Activated naive CD4-positive, alpha-beta T cell treated with anti-CD3 and anti-CD28 coated beads, Interleukin-2, amount 50 U/mL, for 16 hours (primary cell): ENCODE measurements at places on chromosomes 5 and 9.

- DNase-seq: no peak
These were observed 1.8 kb downstream of the NTMT1 start for GRCh38 chr9:129627556-129628440.

DNA sequence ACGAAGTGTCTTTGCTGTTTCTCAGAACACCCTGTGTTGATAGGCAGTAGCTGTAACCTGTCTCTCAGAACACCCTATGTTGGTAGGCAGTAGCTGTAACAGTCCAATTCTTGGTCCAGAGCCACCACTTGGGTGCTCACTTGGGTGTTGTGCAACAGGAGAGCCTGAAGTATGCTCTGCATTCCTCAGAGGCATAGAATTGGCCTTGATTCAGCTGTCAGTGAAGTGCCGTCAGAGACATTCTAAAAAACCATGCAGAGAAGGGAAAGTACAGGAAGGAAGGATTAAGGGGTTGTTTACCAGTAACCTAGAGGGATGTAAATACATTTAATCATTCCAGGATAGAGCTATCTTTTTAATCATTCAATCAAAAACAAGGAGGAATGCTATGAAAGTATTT is 231.2 kb downstream of the ARRDC3 start:
- no peak for DNase-seq

GRCh38 chr9:126700903-126701812 is 87.4 kb downstream of the LMX1B start:
- no peak for DNase-seq

GRCh38 chr9:133286523-133286922 is 11.5 kb upstream of the ABO start:
- DNase-seq: no peak

- no peak for DNase-seq
These were observed 496.8 kb downstream of the MAT2B start for GRCh38 chr5:164002214-164002613.

- DNase-seq: no peak
These were observed 338.1 kb upstream of the ATP10B start for GRCh38 chr5:161190086-161190485.

GRCh38 chr5:73483676-73484075 is 14.6 kb upstream of the BTF3 start:
- DNase-seq: no peak

GRCh38 chr5:73265641-73266040 is 92.6 kb downstream of the TMEM174 start:
- DNase-seq: no peak

GRCh38 chr9:131722255-131722654 is 17.6 kb downstream of the RAPGEF1 start:
- DNase-seq: no peak

- DNase-seq: no peak
These were observed 76.5 kb downstream of the C9orf152 start for GRCh38 chr9:110131499-110131898.

DNA sequence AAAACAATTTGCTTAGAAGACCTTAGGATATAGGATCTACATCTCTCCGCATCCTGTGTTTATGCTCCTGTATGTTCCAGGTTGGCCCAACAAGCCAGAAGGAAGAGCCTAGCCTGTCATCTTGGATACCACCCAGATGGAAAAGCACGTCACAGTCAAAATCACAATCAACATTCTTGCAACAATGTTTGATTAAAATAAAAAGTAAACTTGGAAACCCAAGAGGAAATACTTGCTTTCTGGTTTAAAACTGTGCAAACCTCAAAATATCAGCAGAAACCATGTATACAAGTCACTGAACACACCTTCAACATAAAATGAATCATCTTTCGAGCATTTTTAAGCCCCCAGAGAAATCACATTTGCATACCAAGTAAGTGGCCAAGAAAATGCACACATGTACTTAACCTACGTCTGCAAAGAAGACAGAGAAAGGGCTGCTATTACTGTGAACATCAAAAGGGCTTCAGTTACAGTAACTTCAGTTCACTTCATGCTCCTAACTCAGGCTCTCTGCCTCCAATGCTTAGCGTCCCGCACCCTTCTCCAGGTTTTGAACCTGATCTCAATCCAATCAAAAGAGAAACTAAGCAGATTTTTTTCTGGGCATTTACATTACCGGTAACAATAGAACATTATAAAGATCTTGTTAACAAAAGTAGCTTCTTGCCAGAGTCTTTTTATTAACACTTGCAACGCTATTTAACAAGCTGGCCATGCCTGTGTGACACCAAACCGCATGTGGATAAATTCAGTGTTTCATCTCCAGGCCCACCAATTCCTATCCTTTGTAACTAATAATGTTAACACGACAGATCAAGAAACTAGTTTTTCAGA is 1.3 kb downstream of the ENC1 start:
- no peak for DNase-seq

GRCh38 chr9:18608371-18608770 is 134.4 kb downstream of the ADAMTSL1 start:
- no peak for DNase-seq

- peak; percentile 89 for DNase-seq
These were observed at the start of gene DCAF10 for GRCh38 chr9:37800631-37801286. DCAF10 (plus strand) TSS chr9:37800797; CDS start chr9:37800867, 70 bp downstream.

- DNase-seq: no peak
These were observed 500.4 kb downstream of the IRX1 start for GRCh38 chr5:4095918-4096630.

DNA sequence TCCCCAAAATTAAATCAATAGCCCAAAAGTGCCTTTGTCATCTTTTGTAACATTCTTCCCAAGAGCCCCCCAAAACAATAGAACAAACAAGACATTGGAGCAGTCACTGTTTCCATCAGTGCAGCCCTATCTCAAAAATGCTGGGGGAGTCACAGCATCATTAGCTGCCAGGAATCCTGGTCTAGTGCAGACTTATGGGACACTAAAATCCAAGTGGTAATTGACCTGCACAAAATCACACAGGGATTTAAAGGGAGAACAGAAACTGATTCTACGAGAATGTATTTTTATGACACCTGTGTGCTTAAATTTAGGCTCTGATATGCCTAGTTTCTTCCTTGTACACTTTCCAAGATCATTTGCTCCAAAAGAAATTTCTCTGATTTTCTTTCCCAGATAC is 172.9 kb downstream of the GLIS3 start:
- DNase-seq: no peak

DNA sequence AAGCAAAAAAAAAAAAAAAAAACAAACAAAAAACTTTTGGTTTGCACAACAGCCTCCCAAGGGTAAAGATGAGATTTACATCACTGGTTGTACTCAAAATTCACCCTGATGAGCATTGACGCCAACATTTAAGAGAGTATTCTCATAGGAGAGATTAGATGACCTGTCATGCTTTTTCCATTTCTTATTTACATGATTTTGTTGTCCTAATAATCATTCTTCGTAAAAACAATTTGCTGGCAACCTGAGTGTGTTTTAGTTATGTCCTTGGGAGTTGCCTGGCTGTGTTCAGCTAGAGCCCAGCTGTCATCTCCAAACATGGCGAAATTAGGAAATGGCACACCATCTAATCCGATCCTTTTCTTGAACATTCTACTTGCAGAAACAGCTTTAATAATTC is 186.4 kb upstream of the MRPS30 start:
- no peak for DNase-seq

GRCh38 chr5:137179203-137179602 is 319.9 kb downstream of the SPOCK1 start:
- DNase-seq: no peak

GRCh38 chr5:40045429-40045828 is 620.6 kb upstream of the DAB2 start:
- no peak for DNase-seq

- no peak for DNase-seq
These were observed 711 bp downstream of the MRPL50 start for GRCh38 chr9:101397746-101398067.

GRCh38 chr9:93510041-93510440 is 56.7 kb upstream of the FAM120AOS start:
- DNase-seq: no peak

- no peak for DNase-seq
These were observed 81.8 kb downstream of the ZNF618 start for GRCh38 chr9:113957821-113958341.

GRCh38 chr5:59134471-59135163 is 551.7 kb downstream of the RAB3C start:
- no peak for DNase-seq

GRCh38 chr5:68409259-68409658 is 193.7 kb downstream of the PIK3R1 start:
- DNase-seq: no peak

DNA sequence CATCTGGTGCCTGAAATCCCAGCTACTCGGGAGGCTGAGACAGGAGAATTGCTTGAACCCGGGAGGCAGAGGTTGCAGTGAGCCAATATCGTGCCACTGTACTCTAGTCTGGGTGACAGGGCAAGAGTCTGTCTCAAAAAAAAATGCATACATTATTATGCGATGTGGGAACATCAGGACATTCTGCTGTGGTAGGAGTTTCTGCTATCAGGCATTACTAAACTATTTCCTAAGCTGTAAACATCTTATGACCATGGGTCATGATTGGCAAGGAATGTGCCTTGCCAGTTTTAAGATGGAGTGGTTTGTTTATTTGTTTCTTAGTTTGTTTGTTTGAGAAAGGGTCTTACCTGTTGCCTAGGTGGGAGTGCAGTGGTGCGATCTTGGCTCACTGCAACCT is 45.1 kb upstream of the FAM120A start:
- no peak for DNase-seq

- no peak for DNase-seq
These were observed 112.3 kb downstream of the FAM170A start for GRCh38 chr5:119741691-119742090.

- no peak for DNase-seq
These were observed 70.0 kb upstream of the RAD23B start for GRCh38 chr9:107213080-107213479.

GRCh38 chr5:9653811-9654210 is 23.7 kb upstream of the TAS2R1 start:
- DNase-seq: no peak

GRCh38 chr9:2453701-2454100 is 167.9 kb upstream of the VLDLR start:
- no peak for DNase-seq

- DNase-seq: no peak
These were observed 103.2 kb downstream of the KLF4 start for GRCh38 chr9:107386396-107386795.
